ENCODE measurements at places on chromosomes 5 and 9. TPM values are rescaled to one million over a fixed set of nuclear protein-coding genes. Genes with fewer than 3 reads are reported as not detected.

The BHMT2 gene
- total RNA-seq: 0.72 TPM

The CATSPER3 gene
- 0.40 TPM for total RNA-seq

GRCh38 chr5:175214152-175214551 is 229.8 kb downstream of the DRD1 start:
- peak; percentile 79 for ATAC-seq

DNA sequence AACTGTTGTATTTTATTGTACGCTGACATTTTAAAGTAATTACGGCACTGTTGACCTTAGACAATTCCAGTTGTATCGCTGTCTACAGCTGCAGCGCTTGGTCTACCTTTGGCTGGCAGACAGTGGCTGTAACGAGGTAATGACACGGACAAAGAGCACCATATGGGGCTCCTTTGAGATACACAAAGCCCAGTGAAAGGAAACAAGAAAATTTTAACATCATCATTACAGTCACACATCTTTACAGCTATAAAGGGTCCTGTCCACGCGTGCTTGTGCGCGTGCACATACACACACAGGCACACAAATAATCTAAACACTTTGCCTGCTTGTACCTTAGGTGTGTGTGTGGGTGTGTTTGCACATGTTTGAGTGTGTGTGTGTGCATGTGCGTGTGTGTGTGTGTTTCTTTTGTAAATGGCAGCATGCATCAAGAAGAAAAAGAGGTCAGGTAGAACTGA is 946.0 kb downstream of the NR2F1-AS1 start:
- no peak for ATAC-seq

DNA sequence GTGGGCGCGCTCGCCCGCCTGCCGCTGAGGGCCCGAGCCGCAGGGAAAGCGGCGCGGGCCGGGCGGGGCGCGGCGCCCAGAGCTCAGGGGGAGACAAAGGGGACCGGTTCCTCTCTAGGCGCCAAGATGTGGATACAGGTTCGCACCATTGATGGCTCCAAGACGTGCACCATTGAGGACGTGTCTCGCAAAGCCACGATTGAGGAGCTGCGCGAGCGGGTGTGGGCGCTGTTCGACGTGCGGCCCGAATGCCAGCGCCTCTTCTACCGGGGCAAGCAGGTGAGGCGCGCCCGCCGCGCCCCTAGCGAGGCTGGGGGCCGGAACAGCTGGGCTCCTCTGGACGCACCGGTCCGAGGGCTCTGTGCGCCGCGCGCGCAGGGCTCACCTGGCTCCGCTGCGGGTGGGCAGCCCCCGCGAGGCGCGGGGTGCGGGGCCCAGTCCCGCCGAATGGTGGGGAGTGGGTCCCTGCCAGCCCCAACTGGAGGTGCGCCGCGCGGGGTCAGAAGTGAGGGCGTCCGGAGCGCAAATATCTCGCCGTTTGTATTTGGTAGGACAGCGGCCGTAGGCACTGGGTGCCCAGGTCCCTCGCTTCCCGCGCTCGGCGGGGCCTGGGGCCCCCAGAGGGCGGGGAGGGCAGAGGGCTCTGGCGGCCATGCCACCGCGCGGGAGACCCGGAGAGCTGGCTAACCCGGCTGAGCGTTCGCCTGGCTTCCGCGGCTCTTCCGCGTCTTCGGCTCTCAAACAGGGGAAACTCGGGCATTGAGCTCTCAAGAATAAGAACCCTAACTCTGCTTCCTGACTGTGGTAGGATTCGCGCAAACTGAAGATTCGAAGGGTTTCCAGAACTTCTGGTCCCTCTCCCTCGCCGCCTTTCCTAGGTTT is 607 bp downstream of the UHRF2 start:
- ATAC-seq: peak; percentile 51

All from esophagus mucosa (tissue), 1 donor.